ENCODE measurements at places on chromosomes 7 and 10.
A peak's percentile ranks its signal among the peaks of the same experiment; 100 is the strongest.

GRCh38 chr7:98354511-98355249 lies 46.2 kb downstream of the BAIAP2L1 start:
- DNase-seq, result no peak

- no peak for DNase-seq
Observed at GRCh38 chr7:137642031-137642430, 204.7 kb downstream of the DGKI start.

DNA sequence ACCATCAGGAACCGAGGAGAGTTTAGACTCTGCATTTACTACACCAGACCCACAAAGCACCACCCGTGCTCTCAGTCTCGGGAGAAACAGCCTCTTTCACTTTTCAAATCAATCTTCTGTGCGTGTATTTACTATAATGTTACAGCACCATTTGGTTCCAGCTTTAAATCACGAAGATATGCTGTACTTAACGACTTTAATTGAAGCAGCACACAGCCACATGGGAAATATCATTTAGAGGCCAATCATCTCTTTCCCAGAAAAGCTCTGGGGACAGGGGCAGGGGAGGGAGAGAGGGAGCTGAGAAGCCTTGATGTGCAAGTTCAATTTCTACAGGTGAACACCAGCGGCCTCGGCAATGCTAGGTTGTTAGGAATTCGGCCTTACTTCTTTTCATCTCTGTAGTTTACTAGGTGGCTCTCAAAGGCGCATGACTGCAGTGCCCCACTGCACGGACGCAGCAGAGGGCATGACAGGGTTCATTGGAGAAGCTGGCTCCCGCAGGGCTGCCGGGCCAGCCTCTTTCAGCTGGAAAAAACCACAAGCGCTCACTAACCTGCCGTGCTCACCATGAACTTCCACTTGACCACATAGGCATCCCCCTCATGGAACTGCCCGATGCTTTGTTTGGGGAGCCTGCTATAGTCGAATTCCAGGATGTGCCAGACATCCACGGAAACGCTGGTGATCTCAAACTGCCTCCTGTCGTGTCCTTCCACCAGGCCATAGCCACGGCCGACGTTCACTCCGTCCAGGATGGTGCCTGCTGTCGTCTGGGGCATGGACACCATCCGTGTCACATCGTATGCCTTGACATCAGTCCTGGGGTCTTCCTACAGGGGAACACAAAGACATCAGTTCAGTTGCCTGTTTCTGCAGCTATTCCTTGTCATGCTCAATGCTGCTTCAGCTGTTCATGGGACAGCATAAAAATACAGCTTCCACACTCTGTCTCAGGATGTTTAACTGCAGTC lies 154.5 kb downstream of the SVIL start:
- no peak for DNase-seq

DNA sequence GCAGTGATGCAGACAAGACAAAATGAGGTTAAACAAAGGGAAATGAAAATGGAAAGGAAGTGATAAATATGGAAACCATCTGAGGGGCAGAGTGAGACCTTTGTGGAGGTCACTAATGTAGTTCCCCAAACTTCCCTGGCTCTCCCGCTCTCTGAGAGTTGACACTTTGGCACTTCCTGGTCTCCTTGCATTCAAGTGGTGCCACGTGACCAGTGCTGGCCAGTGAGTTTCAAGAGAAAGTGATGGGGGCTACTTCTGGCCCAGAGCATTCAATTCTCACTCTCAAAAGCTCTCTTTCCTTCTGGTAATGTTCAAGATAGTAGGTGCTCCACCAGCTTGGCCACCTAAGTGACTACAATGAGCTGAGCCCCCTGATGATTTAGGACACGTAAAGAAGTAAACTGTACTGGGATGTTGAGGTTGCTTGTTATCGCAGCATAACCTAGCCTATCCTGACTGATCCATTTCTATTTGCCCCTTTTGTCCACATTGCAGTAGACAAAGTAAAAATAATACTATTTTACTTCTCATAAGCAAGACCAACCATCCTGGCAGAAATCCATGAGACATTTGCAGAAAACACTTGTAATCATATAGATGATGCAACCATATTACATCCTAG lies 242.0 kb upstream of the YAE1 start:
- DNase-seq, result no peak

- no peak for DNase-seq
Observed at GRCh38 chr7:30276203-30276900, 8.0 kb upstream of the ZNRF2 start.

DNA sequence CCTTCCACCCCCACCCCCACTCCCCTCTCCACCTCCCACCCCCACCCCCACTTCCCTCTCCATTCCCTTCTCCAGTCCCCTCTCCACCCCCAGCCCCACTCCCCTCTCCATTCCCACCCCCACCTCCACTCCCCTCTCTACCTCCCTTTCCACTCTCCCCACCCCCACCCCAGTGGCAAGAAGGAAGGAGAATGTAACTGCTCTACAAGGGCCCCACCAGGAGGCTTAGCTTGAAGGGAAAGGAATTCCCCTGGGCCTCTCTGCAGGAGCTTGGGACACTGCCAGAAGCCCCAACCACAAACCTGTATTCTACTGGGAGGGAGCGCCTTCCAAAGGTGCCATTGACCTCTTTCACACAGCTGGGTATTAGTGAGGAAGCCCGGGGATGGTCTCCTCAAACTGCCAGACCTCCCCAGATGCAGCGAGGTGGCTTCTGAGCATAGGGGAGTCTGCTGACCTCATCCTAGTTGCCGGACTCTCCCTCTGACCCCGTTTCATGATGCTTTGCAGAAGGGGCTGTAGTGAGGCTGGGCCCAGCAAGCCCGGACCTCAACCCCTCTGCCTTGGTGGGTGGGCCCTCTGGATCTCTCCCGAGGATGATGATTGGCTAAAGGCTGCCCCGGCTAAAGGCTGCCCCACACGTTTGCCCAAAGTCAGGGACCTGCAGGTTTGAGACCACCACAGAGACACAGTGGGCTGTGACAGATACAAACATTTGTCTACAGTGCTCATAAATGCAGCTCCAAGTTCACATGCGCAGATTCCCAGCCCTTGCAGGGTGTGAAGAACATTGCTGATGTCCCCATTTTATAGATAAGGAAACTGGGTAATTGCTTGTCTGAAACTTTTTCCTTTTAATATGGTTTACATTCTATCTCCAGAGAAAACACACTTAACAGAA lies 2.9 kb downstream of the DEPP1 start:
- DNase-seq, result no peak

DNA sequence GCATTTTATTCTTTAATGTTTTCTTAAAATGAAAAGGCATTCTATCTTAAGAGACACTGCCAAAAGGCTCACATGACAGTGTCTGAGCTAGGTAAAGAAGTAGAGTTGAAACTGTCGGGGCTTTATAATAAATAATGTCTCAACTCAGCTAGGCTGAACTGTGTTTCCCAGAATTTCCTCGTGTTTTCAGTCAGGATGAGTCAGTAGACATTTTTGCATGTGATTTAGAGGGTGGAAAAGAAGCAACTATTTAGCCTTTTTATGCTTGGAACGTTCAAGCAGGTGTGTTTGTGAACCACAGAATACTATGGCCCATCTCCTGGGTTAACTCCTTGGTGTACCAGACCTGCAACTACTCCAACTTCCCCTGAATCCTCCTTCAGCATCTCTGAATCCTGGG lies 23.4 kb upstream of the LIPA start:
- DNase-seq, result no peak

DNA sequence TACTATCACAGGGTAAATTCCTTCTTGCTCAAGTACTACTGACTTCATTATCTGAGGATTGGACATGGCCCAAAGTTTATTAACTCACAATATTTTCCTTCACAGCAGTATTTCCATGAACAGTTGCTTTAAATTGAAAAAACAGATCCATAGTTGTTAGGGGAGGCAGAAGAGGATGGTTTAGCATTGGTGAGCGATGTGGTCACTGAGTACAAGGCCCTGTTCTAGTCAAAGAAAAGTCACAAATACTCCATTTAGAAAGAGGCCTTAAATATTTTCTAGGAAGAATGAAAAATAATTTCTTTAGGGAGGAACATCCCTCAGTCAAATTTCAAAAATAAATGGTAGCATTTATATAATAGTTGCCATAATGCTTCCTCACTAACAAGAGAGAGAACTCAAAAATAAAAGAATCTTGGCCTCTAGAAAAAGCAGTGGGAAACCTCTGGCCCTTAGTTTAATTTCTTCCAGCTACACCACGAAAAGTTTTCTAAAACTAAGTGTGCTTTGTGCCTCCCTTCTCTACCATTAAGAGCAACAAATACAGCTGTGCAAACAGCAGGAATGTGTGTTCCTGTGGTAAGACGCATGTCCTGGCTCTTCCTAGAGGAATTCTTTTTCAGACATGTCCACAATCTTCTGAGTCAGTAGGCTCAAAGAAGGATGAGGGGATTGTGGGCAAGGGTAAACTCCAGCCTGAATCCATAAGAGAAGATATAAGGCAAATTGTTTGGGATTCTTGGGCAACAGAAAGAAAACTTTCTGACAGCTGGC lies 105.7 kb downstream of the HOXA1 start:
- DNase-seq, result no peak

- DNase-seq, result no peak
Observed at GRCh38 chr7:93711926-93712325, 137.4 kb upstream of the CALCR start.

GRCh38 chr10:71582019-71582418 lies 137.6 kb downstream of the C10orf105 start:
- DNase-seq, result no peak

DNA sequence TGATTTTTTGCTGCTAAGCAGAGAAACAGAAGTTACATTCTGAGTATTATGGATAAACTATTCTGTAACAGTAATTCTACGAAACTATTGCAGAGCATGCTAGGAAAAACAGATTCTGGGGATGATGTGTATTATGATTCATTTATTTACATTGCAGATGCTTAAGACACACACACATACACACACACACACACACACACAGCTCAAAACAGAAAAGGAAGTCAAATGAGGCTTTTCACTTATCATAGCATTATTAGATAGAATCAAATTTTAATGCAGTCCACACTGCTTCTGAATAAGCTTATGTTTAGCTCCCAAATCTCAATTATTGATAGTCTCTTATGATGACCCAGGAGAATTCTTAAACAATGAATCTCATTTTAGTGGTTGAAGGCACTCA lies 307.2 kb downstream of the HGF start:
- DNase-seq, result no peak

DNA sequence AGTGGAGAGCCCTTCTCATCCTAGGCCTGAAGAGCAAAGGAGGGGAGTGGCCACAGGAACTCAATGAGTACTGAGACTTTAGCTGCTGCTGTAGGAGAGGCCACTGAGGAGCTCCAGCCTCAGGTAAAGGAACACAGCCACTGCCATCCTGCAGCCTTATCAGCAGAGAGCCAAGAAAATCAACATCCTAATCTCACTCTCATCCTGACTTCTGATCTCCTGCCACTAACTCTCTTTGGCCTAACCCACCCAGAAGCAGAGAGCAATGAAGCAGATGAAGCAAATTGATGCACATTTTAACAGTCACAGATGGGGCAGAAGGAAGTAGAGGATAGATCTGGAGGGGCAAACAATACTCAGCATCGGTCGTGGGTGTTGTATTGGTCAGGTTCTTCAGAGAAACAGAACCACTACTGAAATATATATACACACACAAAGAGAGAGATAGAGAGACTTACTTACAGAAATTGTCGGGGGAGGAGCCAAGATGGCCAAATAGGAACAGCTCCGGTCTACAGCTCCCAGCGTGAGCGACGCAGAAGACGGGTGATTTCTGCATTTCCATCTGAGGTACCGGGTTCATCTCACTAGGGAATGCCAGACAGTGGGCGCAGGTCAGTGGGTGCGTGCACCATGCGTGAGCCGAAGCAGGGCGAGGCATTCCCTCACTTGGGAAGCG lies 297.6 kb downstream of the MTERF1 start:
- DNase-seq, result no peak

GRCh38 chr10:131882590-131883451 lies 18.0 kb upstream of the PPP2R2D start:
- DNase-seq, result no peak

- DNase-seq, result no peak
Observed at GRCh38 chr10:81680359-81680758, 194.6 kb upstream of the NRG3 start.

DNA sequence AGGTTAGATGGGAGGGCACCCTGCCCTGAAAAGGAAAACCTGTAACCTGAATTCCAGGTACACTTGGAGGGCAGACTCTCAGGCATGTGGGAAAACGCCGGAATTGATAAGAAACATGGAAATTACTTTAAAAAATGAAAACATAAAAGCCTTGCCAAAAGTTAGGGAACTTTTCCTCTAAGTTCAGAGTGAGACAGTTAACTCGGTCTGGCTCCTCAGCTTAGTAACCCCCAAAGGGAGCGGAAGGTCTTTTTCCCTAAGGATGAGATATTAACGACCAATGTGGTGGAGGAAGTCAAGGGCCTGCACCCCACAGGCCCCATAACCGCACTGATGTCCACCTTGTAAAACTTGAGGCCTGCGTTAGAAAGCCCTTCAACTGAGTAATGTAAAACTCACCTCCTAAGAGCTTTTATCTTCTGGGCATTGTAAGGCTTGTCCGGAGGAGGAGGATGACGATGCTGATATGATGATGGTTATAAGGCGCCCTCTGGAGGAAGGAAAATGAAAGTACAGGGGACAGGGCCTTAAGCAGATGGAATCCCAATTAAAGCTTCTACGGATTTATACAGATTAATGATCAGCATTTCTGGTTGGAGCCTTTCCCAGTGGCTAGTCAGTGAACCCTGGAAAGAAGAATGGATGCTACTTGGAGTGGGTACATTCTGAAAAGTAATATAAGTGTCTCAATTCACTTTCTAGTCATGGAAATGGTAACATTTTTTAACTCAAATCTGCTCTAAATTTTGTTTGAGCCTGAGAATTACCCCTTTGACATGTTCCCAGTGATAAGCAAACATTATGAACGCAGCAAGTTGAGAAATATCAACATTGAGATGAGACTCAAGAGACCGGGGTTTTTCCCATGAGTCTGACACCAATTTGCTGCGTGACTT lies 694 bp downstream of the COL1A2 start:
- DNase-seq, result peak; percentile 18

- no peak for DNase-seq
Observed at GRCh38 chr10:100872034-100872791, 40.5 kb upstream of the SLF2 start.
